ENCODE measurements at places on chromosomes 4 and X.
A peak's percentile ranks its signal among the peaks of the same experiment; 100 is the strongest.

DNA sequence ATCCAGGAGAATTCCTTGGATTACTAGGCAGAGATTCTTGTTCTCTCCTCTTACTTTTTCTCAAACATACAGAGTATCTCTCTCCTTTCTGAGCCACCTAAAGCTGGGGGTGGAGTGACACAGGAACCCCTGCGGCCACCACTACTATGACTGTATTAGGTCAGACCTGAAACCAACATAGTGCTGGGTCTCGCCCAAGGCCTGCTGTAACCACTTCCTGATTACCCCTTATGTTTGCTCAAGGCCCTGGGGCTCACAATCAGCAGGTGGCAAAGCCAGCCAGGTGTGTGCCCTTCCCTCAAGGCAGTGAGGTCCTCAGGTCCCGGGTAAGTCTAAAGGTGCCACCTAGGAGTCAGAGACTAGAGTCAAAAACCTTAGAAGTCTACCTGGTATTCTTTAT lies 166.4 kb downstream of the PARM1 start:
- no peak for DNase-seq

DNA sequence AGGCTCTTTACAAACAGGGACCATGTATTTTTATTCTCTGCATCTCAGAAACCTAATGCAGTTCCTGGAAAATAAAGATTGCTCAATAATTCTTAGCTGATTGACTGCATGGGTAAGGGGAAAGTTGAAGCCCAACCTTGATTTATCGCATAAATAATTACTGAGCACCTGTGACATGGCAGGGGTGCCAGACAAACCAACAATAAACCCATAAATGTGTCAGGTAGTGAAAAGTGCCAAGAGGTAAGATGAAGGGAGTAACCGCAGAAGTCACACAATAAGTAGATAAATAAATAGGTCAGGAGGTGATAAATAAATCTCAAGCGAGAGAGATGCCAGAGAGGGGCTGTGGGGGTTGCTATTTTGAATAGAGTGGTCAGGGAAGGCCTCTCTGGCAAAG lies 20.1 kb upstream of the AP1S2 start:
- DNase-seq = no peak

GRCh38 chrX:104679175-104679574 lies 113.2 kb downstream of the IL1RAPL2 start:
- no peak for DNase-seq

DNA sequence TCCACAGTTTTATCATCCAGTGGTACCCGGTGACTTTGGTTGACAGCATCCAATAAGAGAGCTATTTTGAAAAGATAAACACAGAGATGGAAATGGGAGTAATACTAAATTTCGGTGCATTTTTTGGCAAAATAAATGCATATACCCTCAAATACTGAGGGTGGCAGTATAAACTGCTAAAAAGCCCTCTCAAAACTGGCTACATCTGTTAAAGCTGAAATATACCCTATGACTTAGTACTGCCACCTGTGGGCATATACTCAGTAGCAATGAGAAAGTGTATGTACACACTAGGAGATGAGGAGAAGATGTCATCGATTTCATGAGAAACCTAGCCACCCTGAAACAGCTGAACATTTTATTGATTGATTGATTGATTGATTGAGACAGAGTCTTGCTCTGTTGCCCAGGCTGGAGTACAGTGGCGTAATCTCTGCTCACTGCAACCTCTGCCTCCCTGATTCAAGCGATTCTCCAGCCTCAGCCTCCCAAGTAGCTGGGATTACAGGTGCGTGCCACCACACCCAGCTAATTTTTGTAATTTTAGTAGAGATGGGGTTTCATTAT lies 12.2 kb upstream of the TMEM128 start:
- DNase-seq = peak; percentile 84

GRCh38 chr4:149518471-149518870 lies 297.2 kb downstream of the IQCM start:
- DNase-seq = no peak

GRCh38 chr4:113524096-113524495 lies 237.4 kb downstream of the CAMK2D start:
- no peak for DNase-seq

DNA sequence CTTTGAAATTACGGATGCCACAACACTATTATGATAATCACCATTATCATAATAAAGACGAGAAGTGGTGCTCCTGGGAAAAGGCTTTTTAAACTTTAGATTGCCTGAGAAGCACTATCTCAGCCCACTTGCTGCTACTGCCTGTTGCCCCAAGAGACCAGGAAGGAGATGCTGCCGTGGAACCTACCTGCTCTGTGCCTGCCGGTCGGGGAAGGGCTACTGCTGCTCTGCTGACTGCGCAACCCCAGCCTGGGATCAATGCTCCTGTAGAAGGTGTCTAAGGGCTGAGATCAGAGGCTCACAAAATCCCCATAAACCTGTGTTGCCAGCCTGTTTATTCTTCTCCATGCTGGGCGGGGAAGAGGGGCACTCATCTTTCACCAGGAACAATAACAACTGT lies 145.3 kb upstream of the VCX3B start:
- no peak for DNase-seq

GRCh38 chrX:34557733-34558132 lies 99.4 kb downstream of the TMEM47 start:
- DNase-seq = no peak

DNA sequence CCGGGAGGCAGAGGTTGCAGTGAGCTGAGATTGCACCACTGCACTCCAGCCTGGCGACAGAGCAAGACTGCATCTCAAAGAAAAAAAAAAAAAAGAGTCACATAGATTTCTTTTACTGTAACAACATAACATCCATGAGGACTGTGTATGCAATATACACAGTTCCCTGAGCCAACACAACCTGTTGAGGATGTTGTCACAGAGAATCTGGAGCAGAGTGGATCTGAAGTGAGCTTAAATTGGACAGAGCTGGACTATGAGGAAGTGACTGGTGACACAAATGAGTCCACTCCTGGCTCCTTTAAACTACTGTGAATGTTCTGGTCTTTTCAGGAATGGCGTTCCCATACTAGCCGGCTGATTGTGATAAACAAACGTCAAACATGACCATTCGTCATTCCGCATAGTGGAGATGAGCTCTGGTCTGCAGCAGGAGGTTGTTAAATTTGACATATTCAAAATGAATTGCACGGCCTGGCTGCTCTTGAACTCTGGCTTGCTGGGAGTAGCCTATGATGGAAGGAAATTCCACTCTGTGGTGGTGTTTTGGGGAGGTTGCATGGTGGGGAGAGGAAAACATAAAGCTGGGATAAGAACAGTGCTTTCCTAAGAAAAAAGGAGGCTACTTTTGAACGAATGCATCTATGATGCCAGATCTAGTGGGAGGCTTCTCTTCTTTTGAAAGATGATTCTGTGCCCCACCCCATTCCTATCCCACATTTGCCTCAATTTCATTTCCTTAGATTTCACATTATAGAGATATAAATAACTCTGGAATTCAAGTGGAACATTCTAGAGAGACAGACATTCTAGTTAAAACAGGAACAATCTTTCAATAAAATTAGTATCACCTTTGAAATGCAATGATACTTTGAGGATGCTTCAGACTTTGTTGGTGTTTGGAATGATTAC lies 149.5 kb downstream of the SHROOM3 start:
- no peak for DNase-seq

- no peak for DNase-seq
Observed at GRCh38 chr4:81758574-81759264, 287.0 kb upstream of the RASGEF1B start.

DNA sequence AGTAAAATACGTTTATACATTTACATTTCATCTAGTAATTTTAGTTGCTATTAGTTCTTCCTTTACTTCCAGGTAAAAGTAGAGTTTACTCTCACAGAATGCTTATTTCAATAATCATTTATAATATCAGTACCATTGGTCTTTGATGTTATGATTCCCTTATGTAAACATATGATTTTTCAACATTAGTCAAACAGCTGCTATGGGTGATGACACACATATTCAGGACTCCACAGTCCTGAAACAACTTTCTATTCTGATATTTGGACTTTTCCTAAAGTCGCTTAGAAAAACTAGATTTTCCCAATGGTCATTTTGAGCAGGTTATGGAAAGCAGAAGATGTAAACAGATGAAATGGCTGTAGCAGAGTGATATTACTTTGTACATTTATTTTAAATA lies 369.8 kb downstream of the UNC5C start:
- no peak for DNase-seq

DNA sequence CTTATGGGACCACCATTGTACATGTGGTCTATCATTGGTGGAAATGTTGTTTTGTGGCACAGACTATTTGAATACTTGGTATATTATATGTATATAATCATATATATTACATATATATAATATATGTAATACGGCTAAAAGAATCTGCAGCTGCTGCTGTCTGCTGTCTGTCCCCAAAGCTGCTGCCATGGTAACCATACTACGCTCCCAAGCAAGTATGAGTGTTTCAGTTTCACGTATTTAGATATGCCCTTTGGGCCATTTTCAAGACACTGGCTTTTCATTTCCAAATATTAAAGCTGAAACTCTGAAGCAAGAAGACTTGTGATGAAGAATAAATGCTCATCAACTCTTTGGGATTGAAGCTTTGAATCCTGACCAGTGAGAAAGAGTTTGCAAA lies 42.0 kb upstream of the ARSJ start:
- DNase-seq = no peak

GRCh38 chr4:100555611-100556337 lies 38.0 kb upstream of the EMCN start:
- no peak for DNase-seq

DNA sequence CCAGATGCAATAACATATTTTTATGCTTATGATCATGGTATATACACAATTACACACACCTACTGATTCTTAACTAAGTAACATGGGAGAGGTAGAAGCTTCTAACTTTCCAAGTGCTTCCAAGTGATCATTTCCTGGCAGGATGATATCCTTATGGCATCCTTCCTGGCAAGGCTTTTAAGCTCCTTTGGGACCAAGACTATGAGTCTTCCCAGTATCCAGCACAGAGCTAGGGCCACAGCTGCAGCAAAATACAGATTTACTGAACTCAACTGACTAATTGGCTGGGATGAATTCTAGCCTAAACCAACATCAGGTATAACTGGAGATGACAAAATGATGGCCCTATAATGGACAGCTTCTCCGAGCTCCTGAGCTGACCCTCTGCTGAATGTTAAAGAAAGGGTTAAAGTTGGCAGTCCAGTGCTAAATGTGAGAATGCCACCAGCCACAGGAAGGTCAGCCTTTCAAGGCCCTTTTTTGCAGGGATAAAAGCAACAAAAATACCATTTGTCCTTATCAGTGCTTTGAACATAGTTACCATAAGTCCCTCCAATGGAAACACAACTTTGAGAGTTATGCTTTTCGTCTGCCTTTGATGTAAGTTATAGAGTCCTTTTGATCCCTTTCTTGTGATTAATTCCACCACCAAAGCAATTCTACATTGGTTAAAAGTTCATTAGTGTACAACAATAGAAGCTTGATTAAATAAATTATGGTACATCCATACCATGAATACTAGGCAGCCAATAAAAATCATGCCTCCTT lies 73.4 kb downstream of the MGST2 start:
- DNase-seq = no peak

GRCh38 chr4:121138039-121138825 lies 25.9 kb downstream of the TNIP3 start:
- peak; percentile 55 for DNase-seq

DNA sequence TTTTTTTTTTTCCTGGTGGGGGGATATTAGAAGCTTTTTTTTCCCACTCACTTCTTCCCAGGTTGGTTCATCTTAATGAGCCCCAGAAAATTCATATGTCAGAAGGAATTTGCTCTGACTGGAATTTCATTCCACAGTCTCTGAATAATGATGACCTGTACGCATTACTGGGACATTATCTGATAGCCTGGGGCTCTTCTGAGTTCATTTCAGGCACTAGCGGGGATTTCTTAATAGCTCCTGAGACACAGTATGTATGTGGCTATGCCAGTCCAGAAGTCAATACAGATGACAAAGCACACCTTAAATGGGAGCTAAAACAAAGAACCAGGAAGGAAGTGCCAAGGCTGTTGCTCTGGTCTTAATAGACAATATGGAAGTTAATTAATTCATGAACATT lies 295.2 kb upstream of the IGFBP7 start:
- no peak for DNase-seq

GRCh38 chr4:130479020-130479419 lies 1383.1 kb downstream of the C4orf33 start:
- DNase-seq = no peak

DNA sequence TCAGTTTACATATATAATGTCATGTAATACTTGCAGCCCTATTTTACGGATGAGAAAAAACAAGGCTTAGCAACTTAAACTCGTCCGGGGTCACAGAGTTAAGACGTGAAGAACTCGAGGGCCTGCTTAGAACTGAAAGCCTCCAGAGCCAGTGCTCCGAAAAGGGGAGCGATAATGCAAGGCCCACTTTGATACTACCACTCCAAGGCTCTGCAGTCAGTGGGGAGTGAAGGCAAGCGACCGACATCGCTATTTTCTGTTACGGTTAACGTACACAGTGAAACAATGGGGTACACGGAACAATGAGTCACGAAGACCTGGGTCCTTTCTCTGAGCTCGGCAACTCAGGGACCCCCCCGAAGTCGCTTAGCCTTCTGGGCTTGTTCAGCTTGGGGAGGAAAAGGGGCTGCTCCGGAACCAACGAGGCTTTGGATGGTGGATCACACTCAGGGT lies 965 bp downstream of the PPA2 start:
- no peak for DNase-seq

DNA sequence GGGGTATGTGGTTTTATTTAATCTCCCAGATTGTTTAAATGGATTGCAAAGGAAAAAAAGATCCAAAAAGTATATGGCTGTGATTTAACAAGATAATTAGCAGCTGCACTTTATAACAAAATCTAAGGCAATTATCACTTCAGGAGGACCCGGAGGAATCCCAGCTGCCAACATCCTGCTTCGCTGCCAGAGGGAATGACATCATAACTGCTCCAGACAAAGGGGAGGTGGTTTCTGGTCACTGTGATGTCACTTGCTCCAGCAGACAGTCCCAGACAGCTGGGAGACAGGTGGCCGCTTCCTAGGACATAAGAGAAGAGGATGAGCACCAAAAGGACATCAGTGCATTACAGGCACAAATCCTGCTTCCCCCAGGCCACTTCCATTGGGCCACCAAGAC lies 371.0 kb downstream of the BCOR start:
- no peak for DNase-seq

- DNase-seq = no peak
Observed at GRCh38 chr4:101600287-101600686, 190.2 kb upstream of the BANK1 start.

DNA sequence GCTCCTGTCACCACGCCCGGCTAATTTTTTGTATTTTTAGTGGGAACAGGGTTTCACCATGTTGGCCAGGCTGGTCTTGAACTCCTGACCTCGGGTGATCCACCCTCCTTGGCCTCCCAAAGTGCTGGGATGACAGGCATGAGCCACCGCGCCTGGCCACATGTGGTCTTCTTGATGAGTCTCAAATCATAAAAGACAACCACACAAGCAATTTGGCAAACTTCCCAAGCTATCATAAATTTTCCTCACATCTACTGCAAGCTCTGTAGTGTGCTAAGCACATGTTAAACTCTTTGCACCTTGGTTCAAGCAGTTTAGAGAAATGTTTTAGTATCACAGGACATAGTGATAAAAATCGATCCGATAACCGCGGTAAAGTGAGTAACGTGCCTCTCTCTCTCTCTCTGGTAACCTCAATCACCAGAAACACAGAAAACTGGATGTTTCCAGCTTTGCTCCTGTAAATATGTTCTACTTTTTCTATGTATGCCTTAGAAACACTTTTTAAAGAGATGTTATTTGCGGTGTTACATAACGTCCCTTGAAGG lies 256.8 kb downstream of the DHRSX start:
- no peak for DNase-seq

GRCh38 chr4:41214136-41214824 lies at the start of gene APBB2:
Gene APBB2 (minus strand): TSS chr4:41214542. CDS start chr4:41033254, 181,288 bp downstream.
- DNase-seq = peak; percentile 4
